Stimulated activated CD4-positive, alpha-beta T cell treated with anti-CD3 and anti-CD28 coated beads, Interleukin-1b, Interleukin-23, amount 100 ng/mL, for 1 hour (primary cell): ENCODE measurements at places on chromosomes 12 and 14.

- no peak for DNase-seq
Observed at GRCh38 chr12:100267603-100268281, 765 bp downstream of the SCYL2 start.

GRCh38 chr12:116127859-116128258 lies 149.6 kb downstream of the MED13L start:
- DNase-seq, result no peak

GRCh38 chr14:22089940-22090339 lies 416.3 kb upstream of the OR4E1 start:
- no peak for DNase-seq

GRCh38 chr14:70935135-70935534 lies 27.9 kb downstream of the PCNX1 start:
- DNase-seq, result no peak

- DNase-seq, result no peak
Observed at GRCh38 chr14:31717294-31718085, 156.3 kb downstream of the NUBPL start.

DNA sequence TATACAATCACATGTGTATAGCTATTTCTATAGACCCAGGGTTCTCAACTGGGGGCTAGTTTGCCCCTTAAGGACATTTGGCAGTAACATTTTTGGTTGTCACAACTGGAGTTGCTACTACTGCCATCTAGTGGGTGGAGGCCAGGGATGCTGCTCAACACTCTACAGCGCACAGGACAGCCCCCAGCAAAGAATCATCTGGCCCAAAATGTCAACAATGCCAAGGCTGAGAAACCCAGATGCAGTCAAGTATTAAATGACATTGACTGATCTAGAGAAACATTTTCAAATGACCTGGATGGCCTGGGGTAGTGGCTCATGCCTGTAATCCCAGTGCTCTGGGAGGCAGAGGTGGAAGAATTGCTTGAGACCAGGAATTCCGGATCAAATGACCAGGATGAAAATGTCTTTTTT lies 5.8 kb downstream of the WSB2 start:
- DNase-seq, result peak; percentile 43

DNA sequence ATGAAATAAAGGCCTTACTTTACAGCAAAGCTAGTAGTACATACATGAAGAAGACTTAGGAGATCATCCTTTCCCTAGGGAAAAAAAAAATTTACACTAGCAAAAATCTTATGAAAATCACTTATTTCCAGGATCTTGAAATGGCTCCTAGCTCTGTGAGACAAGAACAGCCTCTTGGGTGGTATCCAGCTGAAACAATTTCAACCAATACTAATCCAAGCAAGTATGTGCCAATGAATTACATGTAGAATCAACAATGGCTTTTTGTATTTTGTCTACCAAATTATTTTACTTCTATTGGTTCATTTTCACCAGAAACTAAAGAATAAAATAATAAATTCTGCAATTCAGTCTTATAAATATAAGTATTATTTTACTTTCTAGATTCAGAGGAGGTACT lies 2.7 kb upstream of the SLCO1A2 start:
- DNase-seq, result no peak

DNA sequence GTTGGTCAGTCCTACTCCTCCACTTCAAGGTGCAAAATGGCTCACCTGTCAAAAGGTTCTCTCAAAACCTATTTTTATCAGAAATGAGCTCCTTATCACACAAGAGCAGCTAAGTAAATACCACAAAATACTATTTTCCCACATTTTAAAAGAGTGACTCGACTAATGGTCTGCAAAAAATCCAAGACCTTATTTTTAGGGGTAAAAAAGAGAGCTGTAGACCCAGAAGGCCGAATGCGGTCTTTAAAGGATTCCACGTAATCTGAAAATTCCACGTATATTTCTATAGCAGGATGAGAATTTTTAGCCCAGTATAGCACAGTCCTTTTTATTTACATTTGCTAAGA lies 3.8 kb downstream of the C14orf93 start:
- no peak for DNase-seq

DNA sequence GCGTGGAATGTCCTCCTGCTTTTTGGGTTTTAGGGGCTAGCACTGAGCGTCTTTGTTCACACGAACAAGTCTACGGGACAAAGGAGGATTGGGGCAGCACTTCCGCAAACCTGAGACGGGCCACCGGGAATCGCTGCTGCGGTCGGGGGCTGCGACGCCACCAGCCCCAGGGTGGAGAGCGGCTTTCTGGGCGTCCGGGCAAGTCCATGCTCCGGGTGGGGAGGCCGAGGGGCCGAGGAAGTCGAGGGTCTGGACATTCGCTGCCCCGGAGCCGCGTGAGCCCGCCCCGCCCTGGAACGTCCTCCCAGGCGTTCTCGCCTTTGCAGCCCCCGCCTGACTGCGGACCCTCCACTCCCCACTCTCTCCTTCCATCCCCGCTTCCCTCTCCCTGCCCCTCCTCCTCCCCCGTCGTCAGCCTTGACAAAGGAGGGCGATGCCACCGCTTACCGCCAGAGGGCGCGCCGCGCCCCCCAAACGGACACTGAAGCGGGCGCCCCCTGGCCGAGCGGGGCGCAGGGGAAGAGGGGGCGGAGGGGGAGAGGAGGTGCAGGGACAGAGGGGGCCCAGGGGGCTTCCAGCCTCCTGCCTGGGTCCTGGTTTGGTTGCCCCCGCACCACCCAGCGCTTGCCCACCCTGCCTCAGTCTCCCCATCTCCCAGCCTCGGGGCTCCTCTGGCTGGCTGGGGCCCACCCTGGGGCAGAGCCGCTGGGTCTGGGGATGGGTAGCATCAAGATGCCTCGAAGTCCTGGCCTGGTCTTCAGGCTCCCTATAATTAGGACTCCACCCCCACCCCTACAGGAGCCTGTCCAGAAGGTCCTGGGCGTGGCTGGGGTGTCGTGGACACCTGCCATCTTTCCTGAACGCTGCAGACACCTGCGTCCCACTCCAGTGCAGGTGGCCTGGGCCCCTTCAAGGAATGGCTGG lies 39.1 kb upstream of the INF2 start:
- peak; percentile 27 for DNase-seq
